ENCODE measurements at places on chromosomes 6 and 20.
A peak's percentile ranks its signal among the peaks of the same experiment; 100 is the strongest.

GRCh38 chr6:44216677-44217331 is at the start of gene MYMX:
Gene MYMX (plus strand): TSS chr6:44216926. CDS start chr6:44217472, 546 bp downstream.
- DNase-seq, result peak; percentile 74

- DNase-seq, result no peak
These were observed 14.9 kb downstream of the CRISP2 start for GRCh38 chr6:49698478-49698877.

DNA sequence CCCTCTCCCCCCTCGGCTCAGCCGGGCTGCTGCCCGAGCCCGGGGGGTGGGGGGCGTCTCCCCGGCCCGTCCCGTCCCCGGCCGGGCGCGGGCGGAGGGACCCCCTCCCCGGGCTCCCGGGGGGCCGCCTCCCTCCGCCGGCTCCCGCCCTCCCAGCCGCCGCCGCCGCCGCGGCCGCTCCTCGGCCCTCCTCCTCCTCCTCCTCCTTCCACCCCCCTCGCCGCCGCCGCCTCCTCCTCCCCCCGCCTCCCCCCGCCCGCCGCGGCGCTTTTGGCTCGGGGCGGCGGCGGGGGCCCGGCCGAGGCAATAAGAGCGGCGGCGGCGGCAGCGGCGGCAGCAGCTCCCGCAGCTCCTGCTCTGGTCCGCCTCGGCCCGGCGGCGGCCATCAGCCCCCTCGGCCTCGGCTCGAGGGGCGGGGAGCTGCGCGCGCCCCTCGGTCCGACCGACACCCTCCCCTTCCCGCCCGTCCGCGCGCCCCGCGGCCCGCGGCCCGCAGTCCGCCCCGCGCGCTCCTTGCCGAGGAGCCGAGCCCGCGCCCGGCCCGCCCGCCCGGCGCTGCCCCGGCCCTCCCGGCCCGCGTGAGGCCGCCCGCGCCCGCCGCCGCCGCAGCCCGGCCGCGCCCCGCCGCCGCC is 38.7 kb downstream of the GNAS start:
- peak; percentile 94 for DNase-seq

GRCh38 chr6:119484598-119484997 is 135.0 kb upstream of the MAN1A1 start:
- DNase-seq, result no peak

GRCh38 chr6:48111143-48111506 is at the start of gene PTCHD4:
Gene PTCHD4 (minus strand): TSS chr6:48111197. CDS start chr6:48068957, 42,240 bp downstream.
- DNase-seq, result peak; percentile 12

DNA sequence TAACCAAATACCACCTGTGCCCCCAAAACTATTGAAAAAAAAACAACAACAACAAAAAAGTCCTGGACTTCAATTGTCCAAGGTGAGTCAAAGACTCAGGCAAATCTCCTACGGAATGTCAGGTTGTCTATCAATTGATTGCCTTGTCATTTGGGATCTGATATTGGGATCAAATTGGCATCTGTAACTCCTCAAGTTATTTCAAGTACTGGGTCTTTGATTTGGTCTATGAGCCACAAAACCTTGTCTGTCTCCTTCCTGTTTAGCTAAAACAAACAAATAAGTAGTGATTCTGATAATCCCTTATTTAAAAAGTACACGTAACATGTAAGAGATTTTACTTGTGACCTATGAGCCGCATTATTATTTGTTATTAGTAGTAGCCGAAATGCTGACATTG is 231.6 kb upstream of the ZNF217 start:
- no peak for DNase-seq

DNA sequence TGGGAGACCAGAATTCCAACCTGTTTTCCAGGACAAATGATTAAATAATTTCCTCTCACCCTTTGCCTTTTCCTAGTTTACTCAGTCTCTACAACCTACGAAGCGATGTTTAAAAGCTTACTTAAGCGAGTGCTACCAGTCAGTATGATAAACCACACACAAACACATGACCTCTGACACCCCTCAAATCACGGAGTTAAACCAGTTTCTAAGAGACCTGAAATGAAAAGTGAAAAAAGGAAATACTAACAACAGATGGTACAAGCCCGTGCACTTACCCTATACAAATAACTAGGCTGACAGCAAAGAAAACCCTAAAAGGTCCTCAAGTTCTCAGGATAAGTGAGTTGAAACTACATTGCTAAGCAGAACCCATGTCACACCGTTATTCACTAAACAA is 7.7 kb downstream of the TNFRSF21 start:
- DNase-seq, result no peak

GRCh38 chr6:125985979-125986300 is 400 bp upstream of the TRMT11 start:
- DNase-seq, result no peak

- DNase-seq, result no peak
These were observed 435.8 kb upstream of the JARID2 start for GRCh38 chr6:14810021-14810420.

DNA sequence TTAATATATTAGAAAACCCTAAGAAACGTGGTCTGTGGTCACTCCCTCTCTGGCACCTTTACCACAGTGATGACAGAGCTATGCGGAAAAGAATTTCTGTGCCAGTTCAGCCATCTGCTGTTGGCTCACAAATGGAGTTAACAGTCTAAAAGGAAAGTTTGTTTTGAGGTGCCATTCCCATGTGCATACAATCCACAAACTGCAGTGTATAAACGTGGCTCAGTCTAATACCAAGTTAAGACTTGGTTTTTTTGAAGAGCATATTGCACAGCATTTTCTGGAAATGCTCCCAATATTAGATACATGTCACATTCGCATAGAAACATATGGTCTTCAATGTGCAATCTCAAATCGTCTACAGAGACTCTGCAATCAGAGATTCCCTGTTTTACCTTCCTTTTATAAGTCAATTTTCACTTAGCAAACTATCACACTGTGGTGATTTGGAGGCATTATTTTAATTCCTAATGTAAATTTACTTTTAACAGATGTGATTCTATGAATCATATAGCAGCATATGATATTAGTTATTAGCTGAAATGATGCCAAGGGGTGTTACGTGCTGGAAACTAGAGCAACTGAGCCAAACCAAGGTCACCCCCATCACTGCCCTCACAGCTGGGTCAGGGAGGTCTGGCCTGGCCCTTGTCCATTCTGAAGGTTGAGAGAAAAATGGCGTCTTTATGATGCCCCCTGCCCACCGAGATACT is 383.5 kb downstream of the PRKN start:
- DNase-seq, result no peak

DNA sequence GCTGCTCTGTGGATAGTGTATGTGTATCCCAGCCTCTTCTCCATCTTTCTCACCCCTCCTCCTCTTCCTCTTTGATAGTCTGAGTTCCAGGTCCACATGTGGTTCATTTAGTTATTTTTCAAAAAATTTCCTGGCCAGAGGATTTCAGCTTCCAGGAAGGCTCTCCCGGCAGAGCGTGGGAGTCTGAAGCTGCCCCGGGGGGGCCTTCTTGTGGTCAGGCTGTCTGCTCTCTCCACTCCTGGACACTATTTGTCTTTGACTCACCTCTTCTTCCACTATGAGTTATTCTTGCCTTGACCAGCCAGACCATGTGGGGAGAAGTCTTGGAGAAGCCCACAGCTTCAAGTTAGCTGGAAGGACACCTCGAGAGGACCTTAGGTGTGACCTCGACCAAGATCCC is 258.8 kb downstream of the CDC5L start:
- no peak for DNase-seq

DNA sequence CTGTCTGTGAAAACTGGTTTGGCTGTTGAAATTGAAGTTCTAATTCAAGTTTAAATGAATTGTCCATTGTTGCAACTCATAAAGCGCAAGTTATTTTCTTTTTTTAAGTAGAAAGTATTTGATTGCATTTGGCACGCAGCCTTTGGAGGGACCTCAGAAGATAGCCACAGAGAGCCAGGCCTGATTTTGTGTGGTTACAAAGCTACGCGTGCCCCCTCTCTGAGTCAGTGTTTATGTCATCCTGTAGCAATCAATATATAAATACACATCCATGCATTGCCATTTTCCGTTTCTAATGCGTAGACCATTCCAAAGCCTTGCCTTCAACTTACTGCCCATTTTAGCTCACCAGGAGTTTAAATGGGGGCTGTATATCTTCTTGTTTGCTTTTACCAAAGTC is 173.2 kb downstream of the TMEM242 start:
- no peak for DNase-seq
